Ovary (tissue), 10 donors: ENCODE measurements at places on chromosomes 5 and 9. TPM values are rescaled to one million over a fixed set of nuclear protein-coding genes. Genes with fewer than 3 reads are reported as not detected.

GRCh38 chr9:21174671-21175070, 8.2 kb upstream of the IFNA21 start:
- no peaks in the 10 kb centered on the region for H3K4me1 ChIP-seq
- DNase-seq = no peak
- no peaks in the 10 kb centered on the region for H3K36me3 ChIP-seq
- H3K27me3 ChIP-seq = no peaks in the 10 kb centered on the region

RORB gene
- 0.83 TPM for total RNA-seq

GRCh38 chr5:163489055-163489744, 16.2 kb upstream of the MAT2B start:
- no peaks in the 10 kb centered on the region for H3K36me3 ChIP-seq
- H3K27me3 ChIP-seq = no peaks in the 10 kb centered on the region
- H3K4me3 ChIP-seq = no peak overlapping the region

GRCh38 chr5:110903966-110904365, 165.2 kb downstream of the SLC25A46 start:
- H3K4me1 ChIP-seq = no peaks in the 10 kb centered on the region
- no peaks in the 10 kb centered on the region for H3K27me3 ChIP-seq
- H3K4me3 ChIP-seq = no peak overlapping the region
- H3K36me3 ChIP-seq = no peaks in the 10 kb centered on the region

DNA sequence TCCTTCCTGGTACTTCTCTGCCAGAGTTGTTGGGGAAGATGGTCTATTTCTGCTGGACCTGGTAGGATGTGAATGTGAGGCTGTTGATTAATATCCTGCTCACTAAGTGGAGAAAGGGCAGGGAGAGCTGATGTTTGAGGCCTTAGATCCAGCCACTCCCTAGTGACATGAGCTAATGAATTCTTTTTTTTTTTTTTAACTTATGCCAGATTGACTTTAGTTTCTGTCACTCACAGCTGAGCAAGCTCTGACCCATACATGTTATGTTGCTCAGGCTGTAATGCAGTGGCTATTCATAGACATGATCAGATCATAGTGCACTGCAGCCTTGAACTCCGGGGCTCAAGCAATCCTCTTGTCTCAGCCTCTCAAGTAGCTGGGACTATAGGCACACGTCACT, 75.1 kb upstream of the SPRY4 start:
- H3K4me3 ChIP-seq = no peak overlapping the region
- no peak for DNase-seq
- no peaks in the 10 kb centered on the region for H3K36me3 ChIP-seq

GRCh38 chr5:147391781-147392180, 118.1 kb downstream of the DPYSL3 start:
- no peaks in the 10 kb centered on the region for H3K36me3 ChIP-seq
- no peaks in the 10 kb centered on the region for H3K27me3 ChIP-seq
- H3K27ac ChIP-seq = no peak overlapping the region
- peaks cover 6% of the 10 kb centered on the region for H3K4me1 ChIP-seq
- H3K4me3 ChIP-seq = no peak overlapping the region

NUTM2G gene
- total RNA-seq = not detected

GRCh38 chr5:141127305-141127704, 5.7 kb downstream of the PCDHB4 start:
- no peak for DNase-seq
- H3K36me3 ChIP-seq = no peaks in the 10 kb centered on the region
- H3K27me3 ChIP-seq = no peaks in the 10 kb centered on the region
- no peak overlapping the region for H3K27ac ChIP-seq
- H3K4me3 ChIP-seq = no peak overlapping the region

GRCh38 chr5:2741956-2742355, 9.5 kb downstream of the IRX2 start:
- no peak for DNase-seq
- H3K4me1 ChIP-seq = no peaks in the 10 kb centered on the region
- H3K4me3 ChIP-seq = no peak overlapping the region
- no peaks in the 10 kb centered on the region for H3K27me3 ChIP-seq

DNA sequence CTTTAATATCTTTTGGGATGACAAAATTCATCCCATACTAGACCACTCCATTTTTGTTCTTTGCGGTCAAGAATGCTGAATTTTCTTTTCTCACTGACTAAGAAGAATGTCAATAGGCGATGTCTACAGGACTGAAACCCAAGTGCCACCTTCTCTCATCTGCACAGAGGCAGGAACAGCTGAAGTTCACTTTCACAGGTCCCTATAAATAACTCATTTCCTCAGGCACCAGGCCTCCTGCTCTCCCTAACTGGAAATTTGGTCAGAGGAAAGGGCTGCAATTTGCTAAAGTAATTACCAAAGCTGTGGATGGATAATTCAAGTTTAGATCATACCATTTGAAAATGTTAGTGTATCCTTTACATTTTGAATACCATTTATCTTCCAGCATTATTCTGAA, 142.9 kb downstream of the DIRAS2 start:
- H3K4me1 ChIP-seq = no peaks in the 10 kb centered on the region
- no peak overlapping the region for H3K27ac ChIP-seq
- no peak overlapping the region for H3K4me3 ChIP-seq
- DNase-seq = no peak
- no peaks in the 10 kb centered on the region for H3K36me3 ChIP-seq

DNA sequence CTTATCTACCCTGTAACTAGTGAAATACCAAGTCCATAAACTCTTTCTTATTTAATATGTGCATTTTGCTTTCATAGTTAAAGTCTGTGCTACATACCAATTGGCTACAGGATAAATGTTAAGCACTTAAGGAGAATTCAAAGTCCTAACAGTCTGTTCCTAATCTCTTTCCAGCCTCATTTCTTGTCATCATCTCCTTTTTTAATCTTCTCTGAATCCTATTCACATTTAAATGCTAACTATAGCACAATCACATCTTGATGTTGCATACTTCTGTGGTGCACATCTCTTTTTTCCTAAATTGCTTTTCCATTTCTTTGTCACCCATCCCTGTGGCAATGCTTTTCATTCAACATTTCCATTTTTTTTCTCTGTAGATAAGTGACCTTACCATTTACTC, 996.1 kb upstream of the TYRP1 start:
- no peaks in the 10 kb centered on the region for H3K36me3 ChIP-seq
- no peaks in the 10 kb centered on the region for H3K4me1 ChIP-seq
- DNase-seq = no peak
- no peaks in the 10 kb centered on the region for H3K27me3 ChIP-seq

ADAMTS16 gene
- 13.6 TPM for total RNA-seq

DNA sequence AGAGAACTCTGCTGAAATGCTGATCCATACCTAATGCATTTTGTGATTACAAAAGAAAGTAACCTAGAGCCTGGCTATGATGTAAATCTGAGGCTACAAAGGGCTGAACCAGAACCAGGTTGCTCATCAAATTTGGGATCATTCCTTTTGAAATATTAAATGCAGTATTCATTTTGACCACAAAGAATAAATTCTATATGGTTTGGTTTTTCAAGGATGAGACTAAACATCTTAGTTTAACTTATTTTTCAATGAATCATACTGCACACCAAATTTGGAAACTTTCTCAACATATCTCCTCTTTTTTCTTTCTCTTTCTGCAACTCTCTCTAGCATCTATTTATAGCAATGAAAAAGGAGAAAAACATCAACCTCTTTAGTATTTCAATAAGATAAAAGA, 46.5 kb downstream of the CEMIP2 start:
- H3K27me3 ChIP-seq = no peaks in the 10 kb centered on the region
- no peaks in the 10 kb centered on the region for H3K4me1 ChIP-seq
- no peak overlapping the region for H3K4me3 ChIP-seq
- H3K27ac ChIP-seq = no peak overlapping the region
- H3K36me3 ChIP-seq = no peaks in the 10 kb centered on the region
- no peak for DNase-seq

DNA sequence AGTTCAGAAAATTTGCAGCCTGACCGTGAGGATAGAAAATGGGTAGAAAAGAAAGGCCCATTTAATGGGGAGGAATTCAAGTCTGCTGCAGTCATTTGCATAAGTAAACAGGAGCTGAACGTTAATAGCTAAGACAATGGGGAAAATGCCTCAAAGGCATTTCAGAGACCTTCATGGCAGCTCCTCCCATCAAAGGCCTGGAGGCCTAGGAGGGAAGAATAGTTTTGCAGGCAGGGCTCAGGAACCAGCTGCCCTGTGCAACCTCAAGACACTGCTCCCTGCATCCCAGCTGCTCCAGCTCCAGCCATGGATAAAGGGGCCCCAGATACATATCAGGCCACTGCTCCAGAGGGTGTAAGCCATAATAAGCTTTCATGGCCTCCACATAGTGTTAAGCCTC, 32.2 kb upstream of the CDH18 start:
- no peak for DNase-seq
- no peaks in the 10 kb centered on the region for H3K27me3 ChIP-seq
- H3K27ac ChIP-seq = no peak overlapping the region
- no peaks in the 10 kb centered on the region for H3K36me3 ChIP-seq
- H3K4me3 ChIP-seq = no peak overlapping the region

DNA sequence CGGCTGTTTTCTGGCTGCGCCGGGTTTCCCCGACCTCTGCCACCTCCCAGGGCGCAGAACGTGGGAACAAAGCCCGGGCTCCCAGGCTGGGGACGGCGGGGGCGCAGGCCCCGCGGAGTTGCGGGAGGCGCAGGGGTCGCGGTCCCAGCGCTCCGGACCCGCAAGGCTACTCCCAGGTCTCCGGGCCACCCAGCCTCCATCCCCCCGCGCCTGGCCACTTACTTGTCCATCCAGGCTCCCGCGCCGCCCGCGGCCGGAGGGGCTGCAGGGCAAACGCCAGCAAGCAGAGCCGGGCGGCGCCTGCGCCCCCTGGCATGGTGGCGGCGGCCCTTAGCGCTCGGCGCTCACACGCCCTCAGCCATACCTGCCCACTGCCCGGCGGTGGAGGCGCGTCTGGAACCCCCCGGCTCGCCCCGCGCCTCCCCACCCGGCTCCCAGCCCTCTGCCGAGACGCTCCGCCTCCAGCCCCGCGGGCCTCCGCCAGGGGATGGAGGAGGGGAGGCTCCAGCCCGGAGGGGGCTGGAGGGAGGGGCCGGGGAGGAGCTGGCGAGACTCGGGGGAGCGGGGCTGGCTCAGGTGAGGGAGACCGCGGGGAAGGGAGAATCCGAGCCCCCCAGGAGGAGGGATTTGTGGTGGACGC, at the start of gene ADAM19:
ADAM19 (minus strand) TSS at position 395 of the 640 bp plus-strand sequence; CDS start at position 316, 79 bp downstream.
- H3K4me3 ChIP-seq = peak within 1 kb of the TSS; percentile 74
- H3K27me3 ChIP-seq = no peaks in the 10 kb centered on the region
- peak within 1 kb of the TSS; percentile 81 for H3K27ac ChIP-seq
- DNase-seq = peak; percentile 47
- peaks cover 9% of the 10 kb centered on the region for H3K4me1 ChIP-seq
- H3K36me3 ChIP-seq = no peaks in the 10 kb centered on the region

DNA sequence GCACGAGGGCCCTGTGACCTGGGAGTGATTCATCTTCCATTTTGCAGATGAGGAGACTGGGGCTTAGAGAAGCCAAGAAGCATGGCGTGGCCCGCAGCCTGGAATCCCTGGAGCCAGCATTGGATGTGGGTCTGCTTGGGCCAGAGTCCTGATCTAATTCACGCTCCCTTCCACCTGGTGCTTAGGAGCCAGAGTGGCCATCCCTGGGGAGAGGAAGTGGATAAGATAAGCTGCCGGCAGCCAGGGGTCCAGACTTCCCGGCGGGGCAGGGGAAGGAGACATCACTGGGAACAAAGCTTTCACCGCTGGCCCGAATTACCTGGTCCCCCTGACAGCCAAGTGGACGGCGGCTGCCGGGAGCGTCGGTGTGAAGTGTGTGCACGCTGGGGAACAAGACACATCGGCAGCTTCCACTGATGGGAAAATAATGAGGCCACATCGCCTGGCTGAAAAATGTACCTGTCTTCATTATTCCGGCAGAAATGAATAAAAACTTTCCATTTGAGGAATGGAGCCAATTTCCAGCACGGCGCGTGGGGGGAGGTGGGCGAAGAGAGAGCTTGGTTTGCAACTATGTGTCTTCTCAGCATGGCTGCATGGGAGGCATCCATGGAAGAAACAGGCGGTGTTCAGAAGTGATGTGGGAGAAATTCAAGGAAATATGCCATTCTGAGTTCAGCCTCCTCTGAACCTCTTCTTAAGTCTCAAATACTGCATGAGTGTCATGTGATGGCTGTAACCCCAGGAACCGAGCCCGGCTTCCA, 78.5 kb downstream of the OLFM1 start:
- H3K4me3 ChIP-seq = no peak overlapping the region
- H3K27ac ChIP-seq = no peak overlapping the region
- no peak for DNase-seq
- H3K4me1 ChIP-seq = no peaks in the 10 kb centered on the region
- no peaks in the 10 kb centered on the region for H3K36me3 ChIP-seq
- no peaks in the 10 kb centered on the region for H3K27me3 ChIP-seq

OBP2B gene
- not detected for total RNA-seq

DNA sequence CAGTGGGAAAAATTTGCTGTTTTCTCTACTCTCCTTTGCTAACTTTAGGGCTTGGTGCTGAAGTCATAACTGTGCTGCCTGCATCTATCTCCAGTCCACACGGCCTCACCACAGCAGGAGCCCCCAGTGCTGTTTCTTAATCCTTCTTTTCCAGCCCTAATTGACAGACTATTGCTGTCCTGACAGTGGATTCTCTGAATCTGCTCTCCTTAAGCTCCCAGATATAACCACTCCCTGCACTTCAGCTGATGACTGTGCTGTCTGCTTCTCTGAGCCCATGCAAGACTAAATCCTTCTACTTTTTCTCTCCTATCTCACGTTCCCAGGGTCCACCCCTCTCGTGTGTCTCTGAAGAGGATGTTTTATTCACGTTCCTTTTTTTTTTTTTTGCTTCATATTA, 19.7 kb upstream of the GRIA1 start:
- no peak for DNase-seq
- H3K27me3 ChIP-seq = no peaks in the 10 kb centered on the region
- H3K36me3 ChIP-seq = no peaks in the 10 kb centered on the region
- H3K4me3 ChIP-seq = no peak overlapping the region
- H3K4me1 ChIP-seq = no peaks in the 10 kb centered on the region

DNA sequence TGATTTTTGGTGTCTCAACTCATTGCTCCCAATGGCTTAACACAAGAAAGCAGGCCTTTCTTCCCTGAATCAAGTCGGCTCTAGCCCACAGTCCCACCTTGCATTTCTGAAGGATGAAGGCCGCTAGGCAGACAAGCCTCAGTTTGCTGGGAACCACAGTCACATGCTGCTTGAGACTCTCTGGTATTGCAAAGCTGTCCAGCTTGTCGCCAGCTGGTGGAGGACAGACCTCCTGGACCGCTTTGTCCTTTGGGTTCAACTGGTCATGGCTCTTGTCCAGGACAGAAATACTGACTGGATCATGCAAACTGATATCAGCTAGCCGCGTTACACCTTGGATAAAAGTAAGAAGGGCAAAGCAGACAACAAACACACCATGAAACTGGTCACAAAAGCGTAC, 23.1 kb downstream of the DDX31 start:
- no peaks in the 10 kb centered on the region for H3K36me3 ChIP-seq
- no peak for DNase-seq
- H3K4me1 ChIP-seq = no peaks in the 10 kb centered on the region
- H3K27me3 ChIP-seq = no peaks in the 10 kb centered on the region
- H3K4me3 ChIP-seq = no peak overlapping the region

- no peaks in the 10 kb centered on the region for H3K4me1 ChIP-seq
- no peaks in the 10 kb centered on the region for H3K36me3 ChIP-seq
- DNase-seq = no peak
- no peak overlapping the region for H3K27ac ChIP-seq
- no peaks in the 10 kb centered on the region for H3K27me3 ChIP-seq
- no peak overlapping the region for H3K4me3 ChIP-seq
Measured at GRCh38 chr5:123610665-123611405, 98.9 kb downstream of the CSNK1G3 start.
